ENCODE measurements at places on chromosomes 5 and 9.

GRCh38 chr9:121340676-121341392 lies 29.2 kb downstream of the STOM start:
- DNase-seq = no peak

DNA sequence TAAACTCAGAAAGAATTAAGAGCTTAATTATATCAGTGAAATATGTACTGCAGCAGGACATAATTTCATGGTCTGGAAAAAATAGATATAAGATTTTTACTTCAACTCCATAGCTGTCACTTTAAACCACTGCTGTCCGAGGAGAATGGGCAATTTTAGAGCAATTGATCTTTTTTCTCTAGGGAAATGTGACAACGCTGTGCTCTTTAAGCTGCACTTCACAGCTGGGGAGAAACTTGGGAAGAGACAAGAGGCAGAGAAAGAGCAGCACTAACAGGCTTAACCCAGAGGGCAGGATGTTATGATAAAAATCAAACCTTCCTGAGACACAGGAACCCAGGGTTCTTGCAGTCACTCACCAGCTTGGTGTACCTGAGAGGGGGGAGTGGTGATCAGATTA lies 92.0 kb downstream of the SPOCK1 start:
- DNase-seq = no peak

DNA sequence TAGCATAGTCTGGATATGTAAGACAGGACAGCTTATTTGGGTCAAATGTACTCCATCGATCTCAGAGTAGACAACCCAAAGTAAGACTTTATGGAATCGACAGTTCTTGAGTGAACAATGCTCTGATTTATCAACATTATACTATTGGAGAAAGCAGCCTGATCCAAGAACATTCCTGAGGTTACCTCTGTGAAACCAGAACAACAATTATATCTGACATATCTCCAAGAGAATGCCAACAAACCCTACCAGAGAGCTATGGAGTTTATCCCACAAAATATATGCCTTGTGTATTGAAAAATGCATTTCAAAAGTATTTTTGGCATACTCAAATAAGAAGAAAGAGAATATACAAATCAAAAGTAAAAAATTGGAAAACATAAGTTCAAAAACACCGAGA lies 1985.9 kb downstream of the EFNA5 start:
- DNase-seq = no peak

DNA sequence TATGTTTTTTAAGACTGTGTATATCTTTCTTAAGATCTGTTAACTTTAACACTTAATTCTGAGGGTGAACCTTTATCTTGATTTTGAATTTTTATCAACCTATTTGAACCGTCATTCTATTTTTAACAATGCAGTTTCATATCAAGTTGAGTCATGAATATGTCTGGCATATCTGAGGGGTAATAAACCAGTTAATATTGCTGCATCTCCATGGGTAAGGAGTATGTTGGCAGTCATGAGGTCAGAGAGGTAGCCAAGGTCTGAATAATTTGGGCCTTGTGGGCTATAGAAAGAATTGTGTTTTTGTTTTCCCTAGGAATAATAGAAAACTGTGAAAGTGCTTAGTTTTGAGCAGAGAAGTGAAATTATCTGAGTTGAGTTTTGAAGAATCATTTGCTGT lies 419.0 kb downstream of the PLK2 start:
- no peak for DNase-seq

DNA sequence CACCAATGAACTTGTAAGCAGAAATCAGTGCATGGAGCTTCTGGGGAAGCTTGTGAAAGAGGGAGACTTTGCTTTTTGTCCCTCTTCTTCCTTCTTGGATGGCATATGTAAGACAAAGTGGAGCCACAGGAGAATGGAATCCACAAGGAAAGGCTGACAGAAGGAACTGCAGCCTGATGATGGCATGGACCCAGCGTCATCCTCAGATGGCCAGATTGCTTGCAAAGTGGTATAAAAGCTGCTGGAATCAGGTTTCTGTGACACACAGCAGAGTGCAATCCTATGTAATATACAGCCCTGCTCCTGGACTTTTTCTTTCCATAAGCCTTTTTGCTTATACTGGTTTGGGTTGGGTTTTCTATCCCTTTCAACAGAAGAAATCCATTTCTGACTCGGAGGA lies 31.4 kb upstream of the SPARC start:
- DNase-seq = no peak

DNA sequence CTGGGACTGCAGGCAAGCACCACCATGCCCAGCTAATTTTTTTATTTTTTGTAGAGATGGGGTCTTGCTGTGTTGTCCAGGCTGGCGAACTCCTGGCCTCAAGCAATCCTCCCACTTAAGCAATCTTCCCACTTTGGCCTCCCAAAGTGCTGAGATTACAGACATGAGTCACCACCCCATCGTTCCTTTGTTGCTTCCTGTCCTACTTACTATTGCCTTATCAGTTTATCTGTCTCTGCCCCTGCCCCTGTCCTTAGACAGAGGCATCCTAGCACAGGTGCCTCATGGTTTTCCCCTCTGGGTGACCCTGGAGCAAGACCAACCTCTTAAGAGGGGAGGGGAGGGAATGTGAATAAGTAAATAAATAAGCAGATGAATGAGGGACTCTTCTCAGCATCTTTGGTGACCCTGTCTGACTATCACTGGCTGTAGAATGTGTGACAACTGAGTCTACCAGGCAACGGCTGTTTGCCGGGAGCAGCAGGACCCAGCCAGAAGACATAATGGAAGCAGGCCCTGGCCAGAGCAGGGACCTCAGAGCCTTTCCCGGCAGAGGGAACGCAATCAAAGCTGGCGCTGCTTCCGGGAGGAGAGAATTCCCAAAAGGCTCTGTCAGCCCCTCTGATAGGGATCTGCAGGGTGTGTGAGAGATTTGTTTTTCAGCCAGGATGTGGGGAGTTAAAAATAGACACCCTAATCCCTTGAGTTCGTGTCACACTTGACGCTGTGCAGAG lies 43.8 kb upstream of the DAB2IP start:
- DNase-seq = no peak

DNA sequence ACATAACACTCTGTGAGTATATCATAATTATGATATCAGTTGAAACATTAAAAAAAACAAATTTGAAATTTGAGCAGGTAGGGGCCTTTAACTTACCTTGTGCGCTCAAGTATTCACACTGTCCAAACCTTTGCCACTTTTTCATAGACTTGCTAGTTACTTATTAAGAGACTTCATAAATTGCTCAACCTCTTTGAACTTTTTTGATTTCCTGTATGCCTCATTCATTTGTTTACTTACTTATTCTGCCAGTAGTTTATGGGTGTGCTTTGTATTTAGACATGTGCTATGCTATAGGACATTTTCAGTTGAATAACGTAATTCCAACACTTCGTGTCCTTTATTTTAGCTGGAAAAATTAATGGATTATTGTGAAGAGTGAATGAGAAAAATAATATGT lies 204.8 kb downstream of the HCN1 start:
- DNase-seq = no peak

DNA sequence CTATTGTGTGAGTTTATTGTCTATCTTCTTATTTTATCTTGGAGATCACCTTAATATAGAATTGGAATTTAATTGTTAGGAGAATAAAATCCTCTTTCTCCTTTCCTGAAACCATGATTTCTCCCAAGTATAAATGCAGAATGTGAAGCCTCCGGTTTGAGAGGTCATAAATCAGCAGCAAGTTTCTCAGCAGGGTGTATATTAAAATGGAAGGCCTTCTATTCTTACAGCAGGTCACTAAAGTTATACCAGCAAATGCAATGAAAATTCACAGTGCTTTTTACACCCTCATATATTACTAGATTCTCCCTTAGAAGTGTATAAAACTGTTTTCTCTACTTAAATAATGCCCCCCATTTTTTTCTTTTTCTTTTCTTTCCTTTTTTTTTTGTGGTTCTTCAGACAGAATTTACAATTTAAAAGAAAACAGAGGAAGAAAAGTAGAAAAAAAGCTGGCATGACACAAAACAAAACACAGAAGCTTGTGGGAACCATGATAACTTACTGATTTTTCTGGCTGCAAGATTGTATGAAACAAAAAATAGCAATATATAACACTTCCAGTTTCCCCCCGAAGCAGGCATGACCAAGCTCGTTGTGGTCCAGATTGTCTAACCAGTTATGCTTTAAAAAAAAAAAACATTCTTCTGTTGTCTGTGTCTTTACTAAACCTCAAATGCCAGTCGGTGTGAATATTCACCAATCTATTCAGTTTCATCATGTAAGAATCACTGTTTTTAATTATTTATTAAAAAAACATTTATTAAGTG lies 211.2 kb downstream of the RAB3C start:
- no peak for DNase-seq

- no peak for DNase-seq
These were observed 159.5 kb downstream of the ARL15 start for GRCh38 chr5:54150841-54151240.

- no peak for DNase-seq
These were observed 187.4 kb downstream of the ACTL7B start for GRCh38 chr9:108668191-108668937.

Measured in activated naive CD8-positive, alpha-beta T cell treated with anti-CD3 and anti-CD28 coated beads, Interleukin-2, amount 50 U/mL, for 24 hours (primary cell).